Activated CD4-positive, CD25-positive, alpha-beta regulatory T cell treated with anti-CD3 and anti-CD28 coated beads, Interleukin-2, amount 50 U/mL, for 16 hours (primary cell): ENCODE measurements at places on chromosomes 1 and 21.

GRCh38 chr1:118989006-118989815 is 1.1 kb upstream of the TBX15 start:
- no peak for DNase-seq

DNA sequence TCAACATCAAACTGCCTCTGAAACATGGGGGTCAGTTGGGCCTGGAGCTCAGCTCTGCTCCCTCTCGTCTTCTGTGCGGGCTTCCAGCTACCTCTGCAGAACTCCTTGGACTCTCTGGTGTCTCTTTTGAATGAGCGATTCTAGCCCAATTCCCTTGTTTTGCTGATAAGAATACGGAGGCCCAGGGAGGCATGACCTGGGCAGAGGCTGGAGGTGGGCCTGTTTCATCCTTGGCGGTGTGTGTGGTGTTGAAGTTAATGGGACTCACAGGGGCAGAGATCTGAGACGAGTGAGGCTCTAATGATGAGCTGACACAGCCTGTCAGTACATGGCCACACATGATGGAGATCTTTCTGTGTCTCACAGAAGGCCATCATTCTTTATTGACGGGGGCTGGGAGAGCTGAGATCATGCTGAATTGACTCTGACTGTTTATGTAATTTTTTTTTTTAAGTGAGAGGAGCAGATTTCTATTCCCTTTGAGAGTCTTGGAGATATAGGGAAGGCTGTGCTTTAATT is 134.5 kb downstream of the URB2 start:
- no peak for DNase-seq

- DNase-seq, result no peak
These were observed 483 bp downstream of the CHML start for GRCh38 chr1:241639623-241640148.

DNA sequence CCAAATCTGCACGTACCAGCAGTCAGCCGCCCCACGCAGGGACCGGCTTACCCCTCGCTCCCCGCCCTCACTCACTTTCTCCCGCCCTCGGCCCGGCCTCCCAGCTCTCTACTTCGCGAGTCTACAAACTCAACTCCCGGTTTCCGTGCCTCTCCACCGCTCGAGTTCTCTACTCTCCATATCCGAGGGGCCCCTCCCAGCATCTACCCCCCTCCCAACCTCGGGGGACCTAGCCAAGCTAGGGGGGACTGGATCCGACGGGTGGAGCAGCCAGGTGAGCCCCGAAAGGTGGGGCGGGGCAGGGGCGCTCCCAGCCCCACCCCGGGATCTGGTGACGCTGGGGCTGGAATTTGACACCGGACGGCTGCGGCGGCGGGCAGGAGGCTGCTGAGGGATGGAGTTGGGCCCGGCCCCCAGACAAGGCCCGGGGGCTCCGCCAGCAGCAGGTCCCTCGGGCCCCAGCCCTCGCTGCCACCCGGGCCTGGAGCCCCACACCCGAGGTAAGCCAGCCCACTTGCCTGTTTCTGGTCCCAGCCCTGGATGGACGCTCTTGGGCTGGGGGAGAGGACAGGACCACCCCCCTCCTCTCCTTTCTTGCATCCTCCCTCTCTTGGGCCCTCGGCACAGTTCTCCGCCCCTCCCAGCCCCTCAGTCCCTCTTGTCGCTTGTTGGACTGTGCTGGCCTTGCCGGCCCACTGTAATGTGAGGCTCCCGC is at the start of gene ARTN:
Gene ARTN (plus strand): TSS at position 416 of the 715 bp plus-strand sequence. CDS start 1,856 bp downstream, outside the sequence.
- DNase-seq, result no peak

GRCh38 chr21:27759091-27759659 is 792.3 kb upstream of the ADAMTS5 start:
- DNase-seq, result no peak

- no peak for DNase-seq
These were observed 173.6 kb upstream of the CSF3R start for GRCh38 chr1:36656271-36656670.

GRCh38 chr1:113943028-113943811 is 14.1 kb downstream of the HIPK1 start:
- no peak for DNase-seq

DNA sequence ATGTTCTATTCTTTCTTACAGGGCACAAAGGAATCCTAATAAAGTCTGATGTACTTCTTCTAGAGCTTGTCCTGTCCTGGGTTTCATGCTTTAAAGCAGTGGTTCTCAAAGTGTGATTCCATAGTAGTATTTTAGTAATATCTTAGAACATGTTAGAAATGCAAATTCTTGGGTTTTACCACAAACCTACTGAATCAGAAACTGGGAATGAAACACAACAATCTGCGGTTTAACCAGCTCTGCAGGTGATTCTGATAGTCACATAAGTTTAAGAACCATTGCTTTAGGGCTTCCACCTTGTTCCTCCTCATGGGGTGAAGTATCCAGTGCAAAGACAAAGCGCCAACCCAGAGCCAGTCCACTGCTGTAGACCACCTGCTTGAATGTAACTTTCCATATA is 41.1 kb downstream of the NGF start:
- no peak for DNase-seq
